ENCODE measurements at places on chromosomes 5 and 9.

- peak; percentile 68 for DNase-seq
Observed at GRCh38 chr9:33184963-33185362, 17.8 kb upstream of the B4GALT1 start.

GRCh38 chr5:285991-286557, 14.6 kb downstream of the PDCD6 start:
- DNase-seq: no peak

DNA sequence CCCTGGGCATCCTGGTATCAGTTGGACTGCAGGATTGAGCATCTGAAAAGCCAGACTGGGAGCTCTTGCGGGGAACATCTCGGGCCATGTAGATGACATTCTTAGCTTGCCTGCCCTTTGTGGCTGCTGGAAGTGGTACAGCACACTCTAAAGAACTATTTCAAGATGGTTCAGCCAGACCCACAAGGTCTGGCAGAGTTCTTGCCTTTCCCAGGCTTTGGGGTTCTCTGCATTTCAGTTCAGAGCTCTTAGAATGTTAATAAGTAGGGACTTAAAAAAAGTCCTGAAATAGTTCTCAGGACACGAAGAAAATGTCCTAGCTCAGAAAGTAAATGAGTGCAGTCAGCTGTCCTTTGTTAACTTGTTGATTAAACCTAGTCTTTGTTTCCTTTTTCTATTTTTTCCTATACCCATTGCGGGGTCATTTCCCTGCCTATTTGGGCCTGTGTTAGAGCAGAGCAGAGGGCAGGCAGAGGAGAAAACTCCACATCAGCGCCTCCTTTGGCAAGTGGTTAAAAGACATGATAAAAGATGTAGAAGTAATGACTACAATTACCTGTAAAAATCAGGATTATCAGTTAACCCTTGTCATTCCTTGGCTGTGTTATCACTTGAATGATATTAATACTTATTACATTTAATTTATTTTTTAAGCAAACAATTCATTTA, 291.5 kb downstream of the ZSWIM6 start:
- DNase-seq: no peak

DNA sequence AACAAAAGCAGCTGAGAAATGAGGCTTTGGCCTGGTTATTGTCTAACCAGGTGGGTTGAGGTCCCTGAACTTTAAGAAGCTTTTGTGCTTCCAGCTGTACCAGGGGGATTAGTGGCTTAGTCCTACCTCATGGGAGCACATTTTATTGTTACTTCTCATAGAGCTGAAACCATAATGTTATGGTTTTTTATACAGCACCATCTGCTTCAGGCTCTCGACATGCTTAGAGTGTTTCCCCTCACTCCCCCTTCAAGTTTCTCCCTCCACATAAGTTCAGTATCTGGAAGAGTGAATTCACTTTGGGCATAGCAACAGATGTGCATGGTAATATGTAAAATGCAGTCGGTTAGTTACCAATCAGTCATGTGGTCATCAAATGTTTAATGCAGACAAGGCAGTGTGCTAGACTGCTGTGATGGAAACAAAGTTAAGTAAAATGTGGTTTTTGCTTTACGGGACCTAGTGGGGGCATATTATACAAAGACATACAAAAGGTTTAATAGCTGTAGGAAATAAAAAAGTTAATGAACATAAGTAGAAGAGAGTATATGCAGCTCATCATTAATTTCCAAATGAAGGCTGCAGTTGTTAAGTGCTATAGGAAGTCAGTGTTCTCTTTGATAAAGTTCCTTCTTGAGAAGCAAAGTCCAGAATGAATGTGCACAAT, 95.9 kb upstream of the SPRY4 start:
- DNase-seq: peak; percentile 8

DNA sequence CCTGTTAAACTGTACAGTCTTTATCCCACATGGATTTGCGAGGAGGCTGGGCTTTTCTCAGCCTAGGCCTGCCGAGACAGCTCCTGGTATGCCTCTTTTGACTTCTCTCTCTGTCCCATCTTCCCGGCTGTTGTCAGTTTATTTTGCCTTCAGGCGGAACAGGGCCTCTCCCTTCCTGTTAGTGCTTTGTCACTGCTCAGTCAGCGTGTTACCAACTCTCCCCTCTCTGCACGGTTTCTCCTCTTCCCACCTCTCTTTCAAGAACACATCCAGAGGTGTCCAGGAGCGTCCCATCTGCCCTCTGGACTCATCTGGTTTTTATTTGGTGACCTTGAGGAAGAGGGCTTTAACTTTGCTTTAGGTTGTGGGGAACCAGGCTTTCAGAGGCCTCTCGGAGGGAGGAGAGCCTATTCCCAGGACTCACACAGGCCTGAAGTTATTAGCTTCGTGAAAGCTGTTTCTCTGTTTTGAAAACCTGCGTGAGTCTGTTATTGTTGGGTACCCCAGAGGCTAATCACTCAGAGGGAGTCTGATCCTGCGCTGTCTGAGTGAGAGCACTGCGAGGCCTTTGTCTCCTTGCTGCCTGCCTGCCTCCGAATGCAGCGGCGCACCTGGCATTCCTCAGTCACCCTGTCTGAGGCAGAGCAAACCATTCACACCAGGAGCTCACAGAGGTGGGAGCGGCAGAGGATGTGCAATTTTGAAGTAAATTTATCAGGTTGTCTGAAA, 234.4 kb upstream of the MPDZ start:
- peak; percentile 6 for DNase-seq

DNA sequence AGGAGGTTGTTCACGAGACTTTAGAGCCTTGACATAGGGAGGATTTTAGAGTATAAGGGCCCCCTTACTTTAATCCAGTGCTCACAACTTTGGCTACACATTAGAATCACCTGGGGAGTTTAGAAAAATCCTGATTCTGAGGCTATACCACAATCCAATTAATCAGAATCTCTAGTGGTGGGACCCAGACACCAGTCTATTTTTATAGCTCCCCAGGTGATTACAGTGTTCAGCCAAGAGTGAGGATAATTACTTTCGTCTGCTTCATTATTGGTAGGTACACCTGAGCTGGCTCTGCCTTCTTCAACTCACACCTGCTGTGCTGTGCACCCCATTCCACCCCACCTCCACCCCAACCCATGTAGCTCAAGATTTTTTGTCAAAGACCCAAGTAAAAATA, 141.3 kb upstream of the EPB41L4A start:
- DNase-seq: no peak

DNA sequence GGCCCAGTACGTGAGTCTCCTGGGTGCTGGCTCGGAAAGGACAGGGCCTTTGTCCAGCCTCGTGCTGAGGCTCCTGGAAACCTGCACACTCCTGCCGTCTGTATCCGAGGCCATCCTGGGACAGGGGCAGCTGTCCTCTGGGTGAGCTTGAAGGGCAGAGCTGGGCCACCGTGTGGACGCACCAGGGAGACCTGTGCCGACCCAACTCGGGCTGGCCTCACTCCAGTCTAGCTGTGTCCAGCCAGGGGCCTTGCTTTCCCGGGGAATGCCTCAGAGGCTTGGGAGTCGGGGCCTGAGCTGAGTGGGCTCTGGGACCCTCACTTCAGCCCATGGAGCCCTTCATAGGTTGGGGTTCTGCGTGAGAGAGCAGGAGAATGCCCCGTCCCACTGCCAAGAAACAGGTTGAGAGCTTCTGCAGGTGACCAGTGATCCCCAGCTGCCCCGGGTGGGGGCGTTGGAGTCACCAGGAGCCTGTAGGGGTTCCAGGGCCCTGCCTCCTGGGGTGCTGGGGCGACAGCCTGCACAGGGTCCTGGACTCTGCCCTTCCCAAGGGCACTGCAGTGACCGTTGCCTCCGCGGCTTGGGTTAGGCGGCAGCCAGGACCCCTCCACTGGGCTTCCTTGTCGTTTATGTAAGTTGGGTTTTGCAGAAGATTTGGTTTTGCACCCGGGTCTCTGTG, 60.1 kb downstream of the COL5A1 start:
- no peak for DNase-seq

- no peak for DNase-seq
Observed at GRCh38 chr5:66066826-66067225, 77.3 kb upstream of the SREK1 start.

DNA sequence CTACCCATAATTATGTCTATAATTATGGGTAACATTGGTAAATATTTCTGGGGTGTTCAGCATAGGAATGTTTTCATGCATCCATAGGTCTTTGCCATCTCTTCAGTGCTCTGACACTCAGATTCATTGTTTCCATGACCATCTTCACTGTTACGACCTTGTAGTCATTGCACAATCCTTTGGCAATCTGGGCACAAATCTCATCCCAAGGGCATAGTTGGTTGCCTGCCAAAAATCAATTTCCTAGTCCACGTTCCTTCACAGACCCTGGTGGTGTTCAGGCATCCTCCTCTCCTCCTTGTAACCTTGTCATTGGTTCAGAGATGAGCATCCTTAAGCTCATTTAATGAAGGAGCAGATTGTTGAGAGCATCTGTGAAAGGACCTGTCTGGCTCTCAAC, 1400.7 kb downstream of the CDH12 start:
- DNase-seq: no peak

- no peak for DNase-seq
Observed at GRCh38 chr5:108367679-108368334, 14.1 kb downstream of the FBXL17 start.

GRCh38 chr5:181042036-181042713, 2.1 kb downstream of the BTNL9 start:
- no peak for DNase-seq

DNA sequence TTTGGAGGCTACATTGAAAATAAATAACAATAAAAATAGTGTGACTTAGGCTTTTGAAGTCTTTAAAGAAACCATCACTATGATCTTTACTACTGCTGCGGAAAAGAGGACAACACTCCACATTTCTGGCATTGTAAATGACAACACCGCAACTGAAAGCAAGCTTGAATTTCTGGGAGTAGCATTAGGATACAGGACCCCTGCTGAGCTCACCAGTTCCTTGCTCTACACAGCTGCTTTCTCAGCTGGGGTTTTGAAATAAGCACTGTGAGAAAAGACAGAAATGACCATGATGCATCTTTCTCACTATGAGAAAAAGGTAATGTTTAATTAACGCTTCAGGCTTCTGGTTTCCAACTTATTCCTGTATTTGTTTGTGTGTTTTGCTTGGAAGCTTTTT, 168.0 kb downstream of the TAF11L14 start:
- no peak for DNase-seq

DNA sequence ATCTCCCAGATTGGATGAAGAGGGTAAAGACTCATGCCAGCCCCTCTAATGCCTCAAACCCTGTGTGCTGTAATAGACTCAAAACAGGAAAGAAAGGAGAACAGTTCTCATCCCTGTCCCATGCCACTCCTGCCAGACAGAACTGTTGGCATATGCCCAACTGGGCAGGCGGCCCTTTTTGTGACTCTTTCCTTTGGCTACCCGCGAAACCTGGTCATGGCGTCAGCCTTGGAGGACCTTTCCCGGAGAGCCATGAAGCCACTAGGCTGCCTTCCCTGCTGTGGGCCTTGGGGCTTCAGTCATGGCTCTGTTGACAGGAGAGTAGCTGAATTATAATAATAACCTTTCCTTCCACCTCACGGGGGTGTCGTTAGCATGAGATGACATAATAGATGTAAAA, 75.9 kb upstream of the SEMA6A start:
- DNase-seq: no peak

DNA sequence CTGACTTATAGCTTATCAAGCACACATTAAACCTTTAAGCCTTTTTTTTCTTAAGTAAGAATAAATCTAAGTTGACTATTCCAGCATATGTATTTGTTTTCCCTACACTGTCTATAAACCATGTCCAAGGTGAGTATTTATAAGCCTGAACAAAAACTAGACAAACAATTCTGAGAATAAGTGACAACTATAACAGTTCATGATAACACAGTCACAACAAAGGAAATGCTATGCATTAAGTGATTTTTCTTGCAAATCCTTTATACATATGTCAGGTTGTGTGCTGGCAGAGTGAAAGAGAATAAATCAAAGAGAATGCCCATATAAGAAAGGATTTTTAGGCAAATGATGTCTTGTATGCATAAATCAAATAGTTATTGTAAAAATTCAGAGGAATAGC, 408.8 kb upstream of the KIF2A start:
- DNase-seq: no peak

DNA sequence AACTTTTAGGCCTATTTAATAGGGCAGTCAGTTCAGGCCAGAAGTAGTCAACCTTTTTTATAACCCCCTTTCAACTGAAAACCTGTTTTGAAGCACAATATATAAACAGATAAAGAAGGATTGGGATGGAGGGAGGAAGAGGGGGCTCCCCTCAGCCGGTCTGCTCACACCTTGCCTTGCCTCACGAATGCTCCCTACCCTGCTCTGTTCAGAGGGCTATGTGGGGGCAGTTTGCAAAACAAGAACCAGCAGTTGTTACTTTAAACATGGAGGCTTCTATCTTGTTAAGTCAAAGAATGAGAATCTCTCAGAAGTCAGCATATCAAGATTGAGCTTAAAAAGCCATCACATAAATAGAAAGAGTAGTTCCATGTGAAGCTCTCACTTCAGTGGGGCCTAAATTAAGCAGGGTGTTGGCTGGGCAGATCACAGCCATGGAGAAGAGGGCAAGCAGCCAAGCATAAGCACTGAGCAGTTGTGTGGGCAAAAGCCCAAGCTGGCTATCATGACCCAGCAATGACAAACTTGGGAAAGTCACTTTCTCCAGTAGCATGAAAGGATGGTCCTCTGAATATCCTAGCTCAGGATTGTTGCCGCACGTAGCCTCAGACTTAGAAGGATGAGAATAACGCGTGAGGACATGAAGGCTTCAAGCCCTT, 70.6 kb downstream of the ALDH1A1 start:
- DNase-seq: no peak

GRCh38 chr9:134435550-134436378, 109.5 kb downstream of the RXRA start:
- peak; percentile 49 for DNase-seq

GRCh38 chr5:120624021-120624563, 160.0 kb downstream of the PRR16 start:
- DNase-seq: peak; percentile 74

GRCh38 chr9:37949576-37949975, 45.6 kb upstream of the SLC25A51 start:
- peak; percentile 42 for DNase-seq

- peak; percentile 90 for DNase-seq
Observed at GRCh38 chr5:163379298-163380155, 57.9 kb upstream of the CCNG1 start.

- DNase-seq: no peak
Observed at GRCh38 chr9:7973123-7973522, 173.5 kb upstream of the DMAC1 start.

- DNase-seq: peak; percentile 7
Observed at GRCh38 chr5:68657055-68657961, 436.5 kb upstream of the SLC30A5 start.

DNA sequence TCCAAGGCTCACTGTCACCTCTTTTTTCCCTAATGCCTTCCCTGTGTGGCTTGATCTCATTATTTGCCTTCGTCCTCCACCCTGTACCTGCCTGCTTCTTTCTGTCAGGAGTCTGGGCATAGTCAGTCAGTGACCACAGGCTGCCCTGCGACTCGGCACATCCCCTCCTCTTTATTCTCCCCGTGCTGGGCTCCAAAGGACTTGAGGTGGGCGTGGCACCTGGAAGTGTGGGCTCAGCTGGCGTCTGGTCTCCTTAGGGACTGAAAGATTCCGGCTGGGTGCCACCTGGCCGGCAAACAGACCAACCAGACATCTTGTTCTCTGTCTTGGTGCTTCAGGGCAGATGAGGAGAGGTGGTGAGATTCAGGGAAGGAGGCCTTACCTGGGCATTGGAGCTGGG, 29.6 kb upstream of the PRDM12 start:
- DNase-seq: no peak

GRCh38 chr5:142356716-142357468, 32.1 kb upstream of the SPRY4 start:
- DNase-seq: peak; percentile 93

All from fibroblast of lung (primary cell).